Cortex of kidney (tissue), 1 donor: ENCODE measurements at places on chromosomes 12 and 14.

DNA sequence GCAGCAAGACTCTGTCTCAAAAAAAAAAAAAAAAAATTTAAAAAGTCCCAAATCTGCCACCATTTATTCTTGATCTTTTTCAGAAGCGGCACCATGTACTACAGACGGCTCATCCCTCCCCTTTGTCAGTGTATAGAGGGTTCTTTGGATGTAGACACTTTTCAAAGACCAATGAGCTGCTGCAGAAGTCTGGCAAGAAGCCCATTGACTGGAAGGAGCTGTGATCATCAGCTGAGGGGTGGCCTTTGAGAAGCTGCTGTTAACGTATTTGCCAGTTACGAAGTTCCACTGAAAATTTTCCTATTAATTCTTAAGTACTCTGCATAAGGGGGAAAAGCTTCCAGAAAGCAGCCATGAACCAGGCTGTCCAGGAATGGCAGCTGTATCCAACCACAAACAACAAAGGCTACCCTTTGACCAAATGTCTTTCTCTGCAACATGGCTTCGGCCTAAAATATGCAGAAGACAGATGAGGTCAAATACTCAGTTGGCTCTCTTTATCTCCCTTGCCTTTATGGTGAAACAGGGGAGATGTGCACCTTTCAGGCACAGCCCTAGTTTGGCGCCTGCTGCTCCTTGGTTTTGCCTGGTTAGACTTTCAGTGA lies 6.5 kb upstream of the ACACB start:
- no peak for DNase-seq

- DNase-seq, result no peak
These were observed at the start of gene DNAJC22 for GRCh38 chr12:49346659-49347310. Gene DNAJC22 (plus strand): TSS chr12:49346888. CDS start chr12:49348873, 1,985 bp downstream.

- no peak for DNase-seq
These were observed 292.6 kb upstream of the CAND1 start for GRCh38 chr12:66976526-66976925.

DNA sequence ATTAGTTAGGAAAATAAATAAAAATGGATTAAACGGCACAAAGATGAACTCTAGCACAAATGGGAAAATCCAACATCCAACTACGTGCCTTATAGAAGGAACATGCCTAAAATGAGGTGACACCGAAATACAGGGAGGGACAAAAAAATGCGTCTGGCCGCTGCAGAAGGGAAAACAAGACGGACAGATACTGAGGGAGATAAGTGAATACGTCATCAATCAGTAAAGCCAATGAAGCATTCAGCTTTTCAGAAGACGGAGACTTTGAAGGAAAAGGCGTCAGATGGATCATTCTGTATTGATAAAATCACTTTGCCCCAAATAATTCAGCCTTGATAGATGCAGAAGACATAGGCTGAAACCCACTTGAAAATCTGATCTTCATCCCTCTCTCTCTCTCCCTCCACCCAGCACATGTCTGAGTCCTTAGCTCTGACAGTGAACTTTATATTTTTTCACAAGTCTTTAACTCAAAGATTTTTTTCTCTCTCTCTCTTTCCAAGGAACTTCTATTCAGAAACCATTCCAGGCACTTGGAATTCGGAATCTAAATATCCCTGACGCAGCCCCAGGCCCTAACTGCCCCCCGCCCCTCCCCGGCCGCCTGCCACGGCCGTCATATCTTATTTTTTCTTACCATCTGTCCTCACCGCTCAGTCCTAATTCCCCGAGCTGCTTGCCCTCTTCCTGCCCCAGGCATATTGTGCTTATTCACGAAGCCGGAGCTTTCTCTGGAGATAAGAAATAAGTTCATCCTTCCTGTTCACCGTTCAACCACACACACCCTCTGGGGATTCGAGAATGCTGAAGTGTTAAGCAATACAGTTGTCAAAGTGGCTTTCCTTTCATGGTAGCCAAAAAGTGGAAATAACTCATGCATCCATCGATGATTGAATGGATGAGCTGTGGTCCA lies 35.5 kb upstream of the RFLNA start:
- no peak for DNase-seq

GRCh38 chr12:48351022-48351708 lies 446 bp upstream of the ZNF641 start:
- DNase-seq, result no peak

DNA sequence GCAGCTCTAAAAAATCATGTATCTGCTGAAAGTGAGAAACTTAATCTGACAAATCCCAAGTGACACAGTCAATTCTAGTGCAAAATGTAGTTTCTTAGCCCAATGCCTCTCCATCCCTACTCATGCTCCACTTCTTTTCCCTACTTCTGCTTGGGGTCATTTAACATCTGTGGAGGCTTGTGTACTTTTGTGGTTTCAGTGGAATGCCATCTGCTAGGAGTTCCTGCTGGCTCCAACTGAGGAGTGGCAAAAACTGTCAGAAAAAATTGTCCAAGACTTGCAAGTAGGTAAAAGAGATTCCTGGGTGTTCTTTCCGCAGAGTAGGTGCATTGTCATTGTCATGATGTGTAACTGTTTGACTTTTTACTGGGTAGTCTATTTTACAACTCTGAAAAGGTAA lies 12.5 kb upstream of the AVPR1A start:
- no peak for DNase-seq
